ENCODE measurements at places on chromosomes 7 and 10.

DNA sequence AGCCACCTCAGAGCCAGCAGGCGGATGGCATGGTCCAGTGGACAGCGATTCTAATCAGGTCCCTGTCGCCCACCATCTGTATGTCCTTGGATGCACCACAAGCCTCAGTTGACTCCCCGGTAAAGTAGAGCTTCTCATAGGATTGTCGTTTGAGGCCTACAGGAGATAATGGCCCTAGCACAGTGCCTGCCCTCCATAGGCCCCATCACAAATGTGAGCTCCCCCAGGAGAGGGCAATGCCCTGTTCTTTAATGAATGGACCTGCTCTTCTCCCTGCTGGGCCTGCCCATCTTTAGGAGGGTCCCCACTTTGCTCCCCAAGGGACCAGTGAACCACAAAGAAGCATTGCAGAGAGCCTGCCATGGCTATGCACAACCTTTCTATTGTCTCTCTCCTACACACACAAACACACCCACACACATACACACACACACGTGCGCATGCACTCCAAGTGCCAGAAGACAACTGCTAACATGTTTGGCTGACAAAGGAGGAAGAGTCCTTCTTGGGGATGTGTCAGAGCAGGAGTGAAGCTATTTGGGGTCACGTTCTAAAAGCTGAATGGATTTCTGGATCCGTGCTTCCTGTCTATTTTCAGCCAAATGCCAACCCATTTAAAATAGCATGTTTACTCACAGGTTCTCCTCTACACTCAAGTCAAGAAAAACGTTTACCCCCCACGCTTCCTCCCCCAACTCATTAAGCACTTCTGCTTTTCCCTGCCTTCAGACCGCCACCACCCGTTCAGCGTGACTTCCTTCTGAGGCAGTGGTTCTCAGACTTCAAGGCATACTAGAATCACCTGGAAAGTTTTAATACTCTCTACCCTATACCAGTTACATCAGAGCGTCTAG, 196.1 kb downstream of the GRID1 start:
- DNase-seq: no peak

- no peak for DNase-seq
Observed at GRCh38 chr10:119281581-119282071, 74.3 kb downstream of the GRK5 start.

DNA sequence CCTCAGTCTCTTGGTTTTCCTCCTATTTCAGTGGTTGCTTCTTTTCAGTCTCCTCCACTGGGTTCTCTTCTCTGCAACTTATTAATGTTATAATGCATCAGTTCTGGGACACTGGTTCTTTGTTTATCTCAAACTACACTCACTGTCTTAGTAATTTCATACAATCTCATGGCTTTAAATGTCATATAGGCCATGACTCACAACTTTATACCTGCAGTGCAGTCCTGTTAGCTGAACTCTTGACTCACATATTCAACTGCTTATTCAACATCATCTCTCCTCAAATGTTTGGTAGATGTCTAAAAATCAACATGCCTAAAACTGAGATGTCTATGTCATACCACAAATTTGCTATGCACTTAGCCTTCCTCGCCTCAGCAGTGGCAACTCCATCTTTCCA, 101.2 kb upstream of the PALS2 start:
- no peak for DNase-seq

- DNase-seq: no peak
Observed at GRCh38 chr7:91411060-91411459, 146.8 kb downstream of the FZD1 start.

DNA sequence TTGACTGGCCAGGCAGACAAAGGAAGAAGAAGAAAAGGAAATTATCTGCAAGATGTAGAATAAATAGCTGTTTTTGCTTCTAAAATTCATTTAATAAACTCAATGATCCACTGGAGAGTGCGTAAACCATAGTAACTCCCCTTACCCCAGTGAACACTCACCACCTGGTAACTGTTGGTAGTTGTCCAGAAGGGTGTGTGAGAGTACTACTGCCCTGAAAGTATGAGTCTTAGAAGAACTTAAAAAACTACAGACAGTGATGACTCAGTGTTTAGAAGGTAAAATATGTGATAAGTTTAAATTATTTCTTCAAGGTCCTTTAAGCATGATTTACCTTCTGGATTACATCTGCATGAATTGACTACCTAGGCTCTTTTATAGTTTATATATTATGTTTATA, 53.0 kb upstream of the SEMA3A start:
- no peak for DNase-seq

GRCh38 chr7:479948-480499, 39.6 kb downstream of the PDGFA start:
- DNase-seq: no peak

- no peak for DNase-seq
Observed at GRCh38 chr10:128744811-128745305, 618.6 kb upstream of the MKI67 start.

- no peak for DNase-seq
Observed at GRCh38 chr7:112546723-112547513, 66.1 kb downstream of the LSMEM1 start.

- no peak for DNase-seq
Observed at GRCh38 chr10:1411956-1412355, 325.4 kb downstream of the ADARB2 start.

DNA sequence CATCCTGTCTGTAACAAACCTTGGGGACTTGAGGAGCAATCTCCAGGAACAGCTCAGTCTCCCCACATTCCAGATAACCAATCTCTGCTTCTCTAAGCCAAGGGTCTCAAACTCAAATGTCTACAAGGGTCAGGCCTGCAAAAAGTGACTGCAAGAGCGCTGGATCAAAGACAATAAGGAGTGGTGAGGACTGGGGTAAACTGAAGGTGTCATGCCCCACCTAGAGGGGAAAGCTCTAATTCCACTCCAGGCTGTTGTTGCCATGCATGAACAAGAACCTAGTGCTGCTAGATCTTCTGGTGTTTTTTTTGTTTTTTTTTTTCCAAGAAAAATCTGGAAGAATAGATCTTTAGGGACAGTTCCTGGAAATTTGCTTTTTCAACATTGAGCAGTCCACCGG, 117.9 kb upstream of the MACROH2A2 start:
- no peak for DNase-seq

- no peak for DNase-seq
Observed at GRCh38 chr7:73918926-73919693, 58.2 kb downstream of the TMEM270 start.

DNA sequence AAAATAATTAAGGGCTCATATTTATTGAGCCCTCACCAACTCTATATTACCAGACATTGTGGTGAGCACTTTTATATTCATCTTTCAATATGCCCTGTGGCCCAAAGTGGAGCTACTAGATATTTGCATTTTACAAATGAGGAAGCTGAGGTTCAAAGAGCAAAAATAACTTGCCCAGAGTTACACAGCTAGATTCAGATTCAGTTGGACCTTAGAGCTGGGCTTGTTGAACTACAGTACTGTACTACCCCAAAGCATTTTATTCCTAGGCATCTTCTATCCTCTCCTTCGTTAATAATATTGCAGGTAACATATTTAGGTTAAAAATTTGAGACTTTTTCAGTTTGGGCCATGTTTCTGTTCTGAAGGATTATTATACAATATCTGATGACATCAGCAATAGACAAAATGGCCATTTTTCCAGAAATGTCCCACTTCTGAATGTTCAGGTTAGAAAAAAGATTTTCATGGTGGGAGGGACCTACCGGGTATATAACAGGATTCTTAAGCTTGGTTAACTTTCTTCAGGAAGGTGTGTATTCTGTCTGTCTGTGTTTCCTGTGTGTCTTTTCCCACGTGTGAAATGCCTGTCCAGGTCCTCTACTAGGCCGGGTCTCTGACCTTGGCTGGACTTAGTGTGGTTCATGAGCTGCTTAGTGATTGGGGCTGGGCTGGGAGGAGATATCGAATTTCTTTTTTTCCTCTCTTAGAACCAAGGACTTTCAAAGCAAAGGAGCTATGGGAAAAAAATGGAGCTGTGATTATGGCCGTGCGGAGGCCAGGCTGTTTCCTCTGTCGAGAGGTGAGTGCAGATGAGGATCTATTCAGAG, 13.6 kb downstream of the PRXL2A start:
- no peak for DNase-seq

DNA sequence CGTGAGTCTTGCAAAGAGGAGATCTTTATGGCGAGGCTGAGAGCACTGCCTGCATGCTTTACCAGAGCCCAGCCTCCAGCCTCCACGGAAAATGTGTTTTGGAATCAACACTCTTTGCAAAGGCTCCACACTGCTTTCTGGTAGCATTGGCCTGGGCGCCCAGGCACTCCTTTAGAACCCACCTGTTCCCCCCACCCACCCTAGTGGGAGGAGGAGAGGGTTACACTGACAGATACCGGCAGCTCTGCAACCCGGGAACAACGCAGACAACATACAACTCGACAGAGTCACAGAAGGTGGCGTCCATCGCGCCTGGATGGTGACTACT, 5.5 kb upstream of the MNX1 start:
- no peak for DNase-seq

DNA sequence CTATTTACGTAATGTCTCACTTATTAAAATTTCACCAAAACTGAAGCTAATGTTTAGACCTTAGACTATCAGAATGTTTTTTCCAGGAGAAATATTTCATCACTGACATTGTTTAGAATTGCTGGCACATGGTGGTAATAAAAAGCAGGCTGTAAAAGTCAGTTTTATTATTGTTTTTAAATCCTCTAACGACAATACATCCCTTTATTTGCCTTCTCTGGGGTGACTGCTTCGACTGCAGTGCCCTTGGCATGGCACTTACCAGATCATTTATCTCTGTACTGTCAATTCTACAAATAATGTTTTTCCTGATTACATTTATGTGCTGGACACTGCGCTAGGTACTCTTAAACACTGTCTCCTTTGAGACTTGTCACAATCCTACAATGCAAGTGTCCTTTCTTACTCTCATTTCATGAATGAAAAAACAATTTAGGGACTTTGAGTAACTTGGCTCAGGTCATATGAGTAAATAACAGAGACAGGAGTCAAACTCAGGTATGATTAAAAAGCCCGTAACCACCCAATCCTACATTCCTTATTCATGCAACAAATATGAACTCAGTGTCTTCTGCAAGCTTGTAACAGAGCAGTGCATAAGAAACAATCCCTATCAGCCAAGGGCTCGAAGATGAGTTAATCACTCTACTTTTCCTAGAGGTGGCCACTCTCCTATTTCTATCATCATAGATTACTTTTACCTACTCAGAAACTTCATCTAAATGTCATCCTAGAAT, 5.6 kb upstream of the ING3 start:
- DNase-seq: no peak

DNA sequence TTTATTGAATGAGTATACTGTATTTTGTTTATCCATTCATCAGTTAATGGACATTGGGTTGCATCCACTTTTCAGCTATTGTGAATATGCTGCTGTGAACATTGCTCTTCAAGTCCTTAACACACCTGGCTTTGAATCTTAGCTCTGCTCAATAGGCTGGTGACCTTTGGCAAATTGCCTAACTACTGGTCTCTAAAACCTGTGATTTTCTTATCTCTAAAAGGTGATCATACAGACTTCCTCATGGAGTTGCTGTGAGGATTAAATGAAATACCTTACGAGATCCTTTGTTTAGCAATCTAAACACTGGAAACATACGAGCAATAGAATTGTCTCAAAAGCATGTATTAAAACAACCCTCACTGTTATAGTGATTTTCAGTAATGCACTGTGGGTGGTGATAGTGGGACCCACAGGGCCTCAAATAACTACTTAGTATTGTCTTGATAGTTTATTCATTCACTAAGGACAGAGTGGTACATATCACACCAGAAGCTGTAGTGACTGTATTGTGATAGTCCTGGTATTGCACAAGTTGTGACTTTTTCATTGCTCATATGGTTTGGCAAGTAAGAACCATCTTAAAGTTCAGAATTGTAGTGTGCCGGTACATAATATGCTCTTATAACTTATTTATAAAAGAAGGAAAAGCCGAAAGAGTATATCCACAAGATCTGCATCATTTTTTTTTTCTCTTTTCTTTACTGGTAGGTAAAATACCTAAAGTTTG, 257.6 kb downstream of the EXOC4 start:
- DNase-seq: no peak

DNA sequence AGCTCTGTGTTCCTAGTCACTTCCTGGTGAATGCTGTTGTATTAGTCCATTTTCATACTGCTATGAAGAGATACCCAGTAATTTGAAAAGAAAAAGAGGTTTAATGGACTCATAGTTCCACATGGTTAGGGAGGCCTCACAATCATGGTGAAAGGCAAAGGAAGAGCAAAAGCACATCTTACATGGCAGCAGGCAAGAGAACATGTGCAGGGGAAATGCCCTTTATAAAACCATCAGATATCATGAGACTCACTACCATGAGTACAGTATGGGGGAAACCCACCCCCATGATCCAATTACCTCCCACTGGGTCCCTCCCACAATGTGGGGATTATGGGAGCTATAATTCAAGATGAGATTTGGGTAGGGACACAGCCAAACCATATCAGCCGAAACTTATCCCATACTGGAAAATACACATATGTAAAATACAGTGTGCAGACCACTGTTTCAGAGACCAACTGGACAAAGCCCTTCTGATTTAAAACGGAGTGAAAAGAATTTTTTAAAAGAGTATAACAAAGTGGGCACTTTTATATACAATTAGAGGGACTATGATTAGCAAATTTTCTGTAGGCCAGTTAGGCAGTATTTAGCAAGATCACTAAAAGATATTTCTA, 8.0 kb downstream of the CYREN start:
- no peak for DNase-seq

DNA sequence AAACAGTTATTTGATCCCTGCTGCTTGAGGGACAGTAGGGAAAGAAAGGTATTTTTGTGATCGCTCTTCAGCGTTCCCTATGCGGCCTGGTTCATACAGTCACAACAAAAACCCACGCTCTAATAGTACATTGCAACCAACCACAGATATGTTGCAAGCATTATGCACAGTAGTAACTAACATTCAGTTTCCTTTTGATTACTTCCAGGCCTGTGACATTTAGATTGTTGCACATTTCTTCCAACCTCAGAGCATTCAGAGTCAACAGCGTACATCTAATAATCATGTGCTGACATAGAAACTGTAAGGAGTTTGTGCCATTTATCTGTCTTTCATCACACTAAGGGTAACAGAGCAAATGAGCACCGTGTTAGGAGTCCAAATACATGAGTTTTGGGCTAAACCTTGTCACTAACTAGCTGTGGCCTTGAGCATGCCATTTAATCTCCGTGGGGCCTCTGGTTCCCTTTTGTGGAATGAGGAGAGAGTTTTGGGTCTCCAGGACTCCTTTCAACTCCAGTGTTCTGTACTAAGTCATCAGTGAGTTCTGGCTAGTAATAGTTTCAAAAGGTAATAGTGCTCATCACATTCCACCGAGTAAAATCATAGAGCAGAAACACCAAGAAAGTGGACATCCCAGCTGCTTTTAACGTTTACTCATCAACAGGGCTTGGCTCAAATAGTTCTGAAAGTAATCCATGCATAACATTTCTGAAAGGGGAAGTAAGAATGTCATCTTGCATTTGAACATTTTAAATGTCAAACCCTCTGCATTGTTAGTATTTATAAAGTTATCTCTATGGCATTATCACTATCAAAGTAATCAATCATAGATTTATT, 99.0 kb upstream of the FZD1 start:
- no peak for DNase-seq
